Glutamatergic neuron (in vitro differentiated cells): ENCODE measurements at places on chromosomes 3 and 15. TPM values are rescaled to one million over a fixed set of nuclear protein-coding genes. Genes with fewer than 3 reads are reported as not detected.
A peak's percentile ranks its signal among the peaks of the same experiment; 100 is the strongest.

The EXOSC7 gene
- total RNA-seq, result 30.9 TPM

The ANKRD28 gene
- 84.3 TPM for total RNA-seq

The ACY1 gene
- 13.2 TPM for total RNA-seq

The NR1I2 gene
- total RNA-seq, result not detected

DNA sequence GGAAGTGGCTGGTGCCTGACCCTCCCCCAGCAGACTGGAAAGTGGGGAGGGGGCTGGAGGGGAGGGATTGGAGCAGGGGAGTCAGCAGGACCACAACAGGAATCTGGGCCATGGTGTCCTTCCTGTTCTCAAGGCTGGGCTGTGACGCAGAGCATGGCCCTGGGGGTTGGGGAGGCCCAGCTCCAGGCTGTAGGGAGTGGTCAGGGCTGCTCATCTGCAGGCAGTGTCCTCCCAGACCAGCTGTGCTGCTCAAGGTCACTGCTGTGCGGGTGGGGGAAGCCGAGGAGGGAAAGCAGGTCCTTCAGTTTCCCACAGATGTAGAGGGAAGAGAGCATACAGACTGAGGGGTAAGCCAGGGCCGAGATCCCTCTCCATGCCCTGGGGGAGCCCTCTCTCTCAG lies 40.7 kb downstream of the CYP11A1 start:
- DNase-seq, result no peak

GRCh38 chr3:23161308-23161707 lies 41.8 kb upstream of the UBE2E2 start:
- no peak for DNase-seq

DNA sequence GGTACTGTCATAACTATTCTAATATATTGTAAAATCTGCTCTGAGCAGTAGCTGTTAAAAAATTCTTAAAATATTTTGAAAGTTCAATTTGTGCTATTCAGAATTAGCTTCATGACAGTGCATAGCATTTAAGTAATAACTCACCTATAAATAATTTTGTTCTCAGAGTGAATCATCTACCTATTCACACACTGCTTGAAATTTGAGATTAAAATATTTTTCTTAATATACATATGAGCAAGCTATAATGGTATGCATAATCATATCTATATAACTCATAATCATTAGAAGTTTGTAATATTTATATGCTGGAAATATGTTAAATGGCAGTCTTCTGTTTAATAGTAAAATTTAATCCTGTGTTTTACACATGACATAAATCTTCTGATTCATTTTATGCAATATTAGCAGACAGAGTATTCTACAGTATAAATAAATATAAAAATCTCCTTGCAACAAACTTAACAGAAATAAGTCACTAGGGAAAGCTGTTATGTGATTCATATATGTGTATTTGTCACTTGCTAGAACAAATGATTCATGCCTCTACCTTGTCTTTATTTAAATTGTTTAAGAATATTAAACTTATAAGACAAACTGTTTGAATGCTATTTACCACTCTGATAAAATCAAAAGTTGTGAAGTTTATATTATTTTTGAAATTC lies 710.8 kb downstream of the PLOD2 start:
- DNase-seq, result no peak

GRCh38 chr3:106711650-106712049 lies 665.6 kb upstream of the CCDC54 start:
- DNase-seq, result no peak

- DNase-seq, result no peak
These were observed 30.8 kb downstream of the ARHGEF26 start for GRCh38 chr3:154151969-154152368.

DNA sequence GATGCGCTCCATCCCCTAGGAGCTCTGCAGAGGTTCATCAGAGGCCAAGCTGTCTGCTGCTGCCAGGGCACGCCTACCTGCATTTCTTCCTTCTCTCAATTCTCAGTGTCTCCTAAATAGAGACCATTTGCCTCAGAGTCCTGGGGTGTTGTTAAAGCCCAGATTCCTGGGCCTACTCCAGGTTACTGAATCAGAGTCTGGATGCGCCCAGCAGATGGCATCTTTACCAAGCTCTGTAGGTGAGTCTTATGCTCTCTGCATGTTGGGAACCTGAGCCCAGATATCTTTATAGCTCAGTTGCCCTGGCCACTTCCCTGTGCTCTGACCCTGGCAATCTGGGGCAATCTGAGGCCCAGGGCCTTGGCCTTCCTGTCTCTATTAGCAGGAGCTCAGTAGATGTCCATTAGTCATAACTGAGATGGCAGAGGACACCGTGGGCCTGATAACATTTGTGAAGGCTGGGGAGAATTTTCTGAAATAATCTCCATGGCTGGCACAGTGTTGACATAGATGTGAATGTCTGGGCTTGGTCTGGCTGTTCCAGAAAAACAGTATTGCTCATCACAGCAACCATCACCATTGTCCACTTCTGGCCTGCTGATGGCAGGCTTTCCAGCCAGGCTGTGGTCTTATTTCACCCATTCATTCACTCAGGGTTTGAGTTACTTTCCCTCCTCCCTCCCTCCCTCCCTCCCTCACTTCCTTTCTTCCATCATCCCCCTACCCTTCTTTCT lies 13.3 kb upstream of the RBP1 start:
- no peak for DNase-seq

DNA sequence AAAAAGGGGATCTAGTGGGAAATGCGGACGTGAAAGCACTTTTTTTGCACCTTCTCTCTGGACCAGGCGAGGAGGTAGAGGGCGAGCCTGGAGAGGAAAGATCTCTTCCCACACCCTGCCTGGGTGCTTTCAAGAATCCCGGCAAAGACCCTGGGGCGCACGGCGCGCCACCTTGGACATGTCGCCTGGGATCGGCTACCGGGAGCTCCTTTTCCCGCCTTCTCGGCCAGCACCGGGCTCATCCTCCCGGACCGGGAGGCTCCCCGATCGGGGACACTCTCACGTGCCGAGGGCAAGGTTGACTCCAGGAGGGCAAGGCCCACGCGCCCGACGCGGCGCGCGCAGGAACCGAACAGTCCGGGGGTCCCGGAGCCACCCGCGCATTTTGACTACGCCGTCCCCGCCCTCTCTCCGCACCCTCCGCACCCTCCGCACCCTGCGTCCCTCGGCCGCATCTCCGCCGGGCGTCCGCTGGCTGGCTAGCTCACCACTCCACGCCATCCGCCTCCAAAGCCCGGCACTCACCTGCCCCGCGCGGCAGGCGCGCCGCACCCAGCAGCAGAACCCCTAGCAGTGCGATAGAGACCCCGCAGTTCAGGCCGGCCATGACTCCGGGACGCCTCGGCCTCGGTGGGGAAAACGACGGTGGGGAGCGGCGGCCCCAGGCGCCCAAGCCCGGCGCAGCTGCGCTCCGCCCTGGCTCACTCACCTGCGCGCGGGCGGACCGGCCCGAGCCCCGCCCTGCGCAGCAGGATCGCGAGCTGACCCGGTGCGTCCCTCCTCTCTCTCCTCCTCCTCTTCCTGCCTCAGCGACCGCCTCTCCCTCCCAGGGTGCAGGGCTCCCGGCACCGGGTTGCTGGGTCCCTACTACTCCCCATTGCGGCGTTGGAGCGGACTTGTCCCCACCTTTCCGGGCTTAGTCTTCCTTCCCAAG lies at the start of gene CDCP1:
TSS of gene CDCP1 (minus strand) at position 698 of the 934 bp plus-strand sequence. CDS start at position 607, 91 bp downstream.
- DNase-seq, result peak; percentile 29
